Left renal pelvis (tissue), 4 donors: ENCODE measurements at places on chromosomes 1 and 21. TPM values are rescaled to one million over a fixed set of nuclear protein-coding genes. Genes with fewer than 3 reads are reported as not detected.

The IFT25 gene
- 54.1 TPM for polyA plus RNA-seq

DNA sequence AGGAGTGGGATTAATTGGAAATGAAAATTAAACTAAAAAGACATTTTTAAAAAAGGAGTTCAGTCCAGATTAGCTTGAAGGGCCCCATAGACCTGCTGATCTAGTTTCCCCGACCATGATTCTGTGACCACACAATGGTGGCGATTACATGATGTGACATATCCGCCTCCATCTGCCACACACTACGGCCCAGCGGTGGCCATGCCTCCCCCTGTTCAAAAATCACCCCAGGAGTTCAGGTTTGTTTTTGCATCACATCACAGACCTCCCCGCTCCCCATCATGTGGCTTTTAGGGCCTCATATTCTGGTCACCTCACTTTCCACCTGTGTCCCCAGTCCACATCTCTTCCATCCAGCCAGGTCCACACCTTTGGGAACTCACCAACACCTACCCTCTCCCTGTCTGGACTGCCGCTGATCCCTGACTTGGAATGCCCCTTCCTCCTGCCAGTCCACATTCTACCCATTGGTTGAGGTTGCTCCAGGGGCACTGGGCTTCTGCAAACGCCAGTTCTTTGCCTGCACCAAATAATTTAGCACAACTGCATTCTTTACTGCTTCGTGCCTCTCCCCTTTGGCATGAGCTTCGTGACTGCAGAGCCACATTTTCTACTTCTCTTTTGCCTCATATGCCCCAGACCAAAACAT, 38.9 kb downstream of the CD247 start:
- DNase-seq, result no peak

GRCh38 chr1:32334864-32335534, 1.0 kb downstream of the MARCKSL1 start:
- DNase-seq, result no peak

- no peak for DNase-seq
Observed at GRCh38 chr1:7582460-7582972, 188.6 kb upstream of the VAMP3 start.

The OR2G6 gene
- not detected for polyA plus RNA-seq

DNA sequence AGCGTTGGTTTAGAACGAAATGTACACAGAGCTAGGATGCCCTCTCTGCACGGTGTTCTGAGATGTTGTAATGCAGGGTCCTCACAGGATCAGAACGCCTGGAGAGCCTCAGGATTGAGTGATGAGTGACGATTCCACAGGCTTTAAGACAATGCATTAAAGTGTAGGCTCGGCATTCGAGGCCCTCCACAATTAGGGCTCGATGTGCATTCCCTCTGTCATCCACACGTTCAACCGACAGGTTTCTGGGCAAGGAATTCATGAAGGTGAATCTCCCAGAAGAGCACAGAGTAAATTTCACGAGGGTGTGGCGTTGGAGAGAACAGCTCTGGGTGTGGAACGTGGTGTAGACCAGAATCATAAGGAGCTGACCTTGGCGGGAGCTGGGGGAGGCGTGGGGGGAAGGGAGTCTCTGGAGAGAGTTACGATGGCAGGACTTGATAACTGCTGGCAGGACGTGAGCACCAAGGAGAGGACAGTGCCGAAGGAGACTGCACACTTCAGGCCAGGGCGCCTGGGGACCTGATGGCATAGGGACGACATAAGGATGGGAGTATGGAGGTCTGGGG, 51.0 kb upstream of the EFHD2 start:
- no peak for DNase-seq

The CLDN19 gene
- 73.9 TPM for polyA plus RNA-seq

DNA sequence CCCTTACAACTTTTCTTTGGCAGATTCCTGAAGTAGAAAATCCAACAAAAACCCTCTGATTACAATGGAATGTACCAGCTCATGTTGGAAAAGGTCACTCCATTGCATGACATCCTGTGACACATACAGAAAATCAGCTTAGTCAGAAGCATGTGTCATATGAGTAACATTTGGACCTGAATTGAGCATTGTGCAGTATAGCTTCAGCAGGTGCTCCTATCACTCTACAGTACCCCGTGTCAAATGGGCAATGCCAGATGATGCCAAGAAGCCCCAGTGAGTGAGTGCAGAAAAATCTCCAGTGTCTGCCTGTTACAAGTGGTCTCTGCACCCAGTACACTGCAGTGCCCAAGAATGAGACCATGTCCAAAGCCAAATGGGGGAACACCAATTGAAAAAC, 129.7 kb upstream of the RUNX1 start:
- no peak for DNase-seq

The SLC35F3 gene
- polyA plus RNA-seq, result 0.70 TPM

- no peak for DNase-seq
Observed at GRCh38 chr1:100494393-100495084, 43.4 kb upstream of the GPR88 start.

The AADACL4 gene
- 1.2 TPM for polyA plus RNA-seq

The TEX38 gene
- polyA plus RNA-seq, result 0.58 TPM

- DNase-seq, result no peak
Observed at GRCh38 chr1:201268604-201269151, 14.6 kb upstream of the PKP1 start.
